Stimulated activated CD8-positive, alpha-beta memory T cell treated with anti-CD3 and anti-CD28 coated beads, Interleukin-12 subunit alpha, Interleukin-12 subunit beta, amount 100 ng/mL, for 1 hour (primary cell): ENCODE measurements at places on chromosomes 11 and 22.

DNA sequence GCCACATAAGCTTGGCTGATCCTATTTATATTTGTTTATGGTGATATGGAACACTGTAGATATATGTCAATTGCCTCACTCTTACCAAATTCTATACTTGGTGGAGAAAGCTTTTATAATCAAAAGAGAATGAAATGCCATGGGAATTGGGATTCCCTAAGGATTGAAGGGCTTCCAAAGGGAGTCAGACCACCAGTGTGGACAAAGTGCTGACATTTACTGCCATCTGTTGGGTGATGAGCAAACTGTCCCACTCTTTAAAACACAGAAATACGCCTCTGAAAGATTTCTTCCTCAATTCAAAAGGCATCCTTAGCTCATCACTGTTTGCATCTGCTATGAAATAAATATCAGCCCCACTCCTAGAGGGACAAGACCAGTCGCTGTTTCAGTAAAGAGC, 7.1 kb downstream of the SLC1A2 start:
- DNase-seq, result no peak

DNA sequence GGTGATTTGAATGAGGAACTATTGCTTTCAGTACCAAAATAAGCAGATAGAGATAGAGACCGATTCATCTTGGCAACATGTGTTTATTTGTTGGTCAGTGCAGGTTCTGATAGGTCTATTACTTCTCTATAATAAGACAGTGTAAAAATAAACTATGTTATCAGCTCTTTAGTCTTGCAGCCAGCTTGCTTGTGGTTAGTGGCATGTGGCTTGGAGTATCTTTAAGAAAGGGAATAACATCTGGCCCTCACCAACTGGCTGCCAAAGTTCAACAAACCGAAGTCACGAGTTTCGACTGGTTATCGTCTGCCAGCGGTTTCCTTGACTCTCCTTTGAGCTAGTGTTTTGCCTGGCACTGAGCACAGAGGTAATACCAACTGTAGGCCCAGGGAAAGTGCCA, 71.8 kb downstream of the CTTN start:
- DNase-seq, result no peak

DNA sequence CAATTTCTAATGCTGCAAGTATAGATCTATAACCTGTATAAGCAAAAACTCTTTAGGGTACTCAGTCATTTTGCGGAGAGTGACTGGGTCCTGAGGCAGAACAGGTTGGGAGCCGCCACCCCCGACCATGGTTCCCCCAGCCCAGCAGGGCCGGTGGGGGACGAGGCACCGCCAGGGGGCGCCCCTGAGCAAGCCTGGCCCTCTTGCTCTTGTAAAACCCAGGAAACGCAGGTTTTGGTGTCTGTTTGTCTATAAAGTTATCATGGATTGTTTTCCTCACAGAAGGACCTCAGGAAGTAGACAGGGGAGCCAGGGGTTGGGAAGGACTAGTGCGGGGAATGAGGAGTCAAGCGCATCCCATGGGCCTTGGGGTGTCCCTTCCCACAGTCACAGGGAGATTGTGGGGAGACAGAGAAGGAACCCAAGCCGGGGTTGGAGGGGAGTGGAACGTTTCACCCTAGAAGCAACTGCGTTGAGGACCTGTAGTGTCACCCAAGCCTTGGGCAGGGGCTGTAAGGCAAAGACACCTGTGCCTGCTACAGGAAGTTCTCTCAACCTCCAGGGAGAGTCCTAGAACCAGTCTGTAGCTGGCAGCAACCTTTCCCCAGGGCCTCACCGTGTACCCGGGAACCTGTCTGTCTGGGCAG, 26.4 kb downstream of the KCTD17 start:
- peak; percentile 72 for DNase-seq

- no peak for DNase-seq
These were observed 15.9 kb downstream of the PRSS23 start for GRCh38 chr11:86816251-86816726.

GRCh38 chr22:28027453-28028448, 108.7 kb upstream of the PITPNB start:
- no peak for DNase-seq

GRCh38 chr11:113365895-113366294, 21.7 kb upstream of the ANKK1 start:
- DNase-seq, result no peak

- no peak for DNase-seq
These were observed 30.3 kb upstream of the MYEOV start for GRCh38 chr11:69263736-69264052.

- DNase-seq, result no peak
These were observed 13.2 kb upstream of the PARVG start for GRCh38 chr22:44167501-44167900.

GRCh38 chr22:19719050-19719482, 4.3 kb upstream of the GP1BB start:
- DNase-seq, result no peak

GRCh38 chr11:34165786-34166555, 60.5 kb downstream of the NAT10 start:
- DNase-seq, result no peak

GRCh38 chr11:12185106-12185690, 74.8 kb downstream of the MICAL2 start:
- DNase-seq, result no peak

GRCh38 chr22:36303874-36304273, 50.9 kb downstream of the APOL1 start:
- no peak for DNase-seq

- DNase-seq, result no peak
These were observed 6.8 kb downstream of the PYGM start for GRCh38 chr11:64753019-64753379.

DNA sequence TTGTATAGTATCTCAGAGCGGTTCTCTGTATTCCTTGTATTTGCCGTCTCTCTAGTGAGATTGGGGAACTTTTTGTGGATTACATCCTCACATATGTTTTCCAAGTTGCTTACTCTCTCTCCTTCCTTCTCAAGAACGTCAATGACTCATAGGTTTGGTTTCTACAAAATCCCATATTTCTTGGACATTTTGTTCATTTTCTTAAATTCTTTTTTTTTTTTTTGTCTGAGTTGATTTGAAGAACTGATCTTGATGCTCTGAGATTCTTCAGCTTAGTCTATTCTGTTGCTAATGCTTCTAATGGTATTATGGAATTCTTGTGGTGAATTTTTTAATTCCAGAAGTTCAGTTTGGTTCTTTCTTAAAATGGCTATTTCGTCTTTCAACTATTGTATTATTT, 28.4 kb upstream of the SLN start:
- no peak for DNase-seq

GRCh38 chr11:46291441-46292150, 14.1 kb downstream of the CREB3L1 start:
- no peak for DNase-seq

- no peak for DNase-seq
These were observed 2.9 kb downstream of the MICAL2 start for GRCh38 chr11:12113294-12113693.

- no peak for DNase-seq
These were observed 72.9 kb upstream of the LMO1 start for GRCh38 chr11:8336356-8337129.

GRCh38 chr22:22030493-22031182, 48.1 kb upstream of the TOP3B start:
- DNase-seq, result no peak

- DNase-seq, result no peak
These were observed 36.7 kb downstream of the SERPIND1 start for GRCh38 chr22:20810645-20811044.

DNA sequence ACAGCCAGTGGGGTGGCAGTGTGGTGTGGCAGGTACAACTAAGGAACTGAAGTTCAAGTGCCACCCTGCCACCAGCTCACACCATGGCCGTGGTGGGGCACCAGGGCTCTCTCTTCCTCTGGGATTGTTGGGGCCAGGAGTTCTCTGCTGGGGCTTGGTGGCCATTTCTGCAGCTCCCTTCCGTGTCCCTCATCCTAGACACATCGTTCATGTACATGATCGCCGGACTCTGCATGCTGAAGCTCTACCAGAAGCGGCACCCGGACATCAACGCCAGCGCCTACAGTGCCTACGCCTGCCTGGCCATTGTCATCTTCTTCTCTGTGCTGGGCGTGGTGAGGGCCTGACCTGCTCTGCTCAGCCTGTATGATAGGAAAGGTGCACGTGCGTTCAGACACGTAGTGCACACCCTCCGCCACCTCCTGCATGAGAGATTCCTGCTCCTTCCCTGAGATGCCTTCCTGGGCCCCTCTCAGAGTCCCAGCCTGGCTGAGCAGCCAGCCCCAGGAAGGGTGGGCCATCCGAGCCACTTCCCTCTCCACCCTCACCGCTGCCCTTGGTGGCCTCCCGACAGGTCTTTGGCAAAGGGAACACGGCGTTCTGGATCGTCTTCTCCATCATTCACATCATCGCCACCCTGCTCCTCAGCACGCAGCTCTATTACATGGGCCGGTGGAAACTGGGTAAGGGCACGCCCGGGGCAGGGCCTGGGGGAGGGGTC, 7.3 kb upstream of the TAGLN start:
- no peak for DNase-seq

DNA sequence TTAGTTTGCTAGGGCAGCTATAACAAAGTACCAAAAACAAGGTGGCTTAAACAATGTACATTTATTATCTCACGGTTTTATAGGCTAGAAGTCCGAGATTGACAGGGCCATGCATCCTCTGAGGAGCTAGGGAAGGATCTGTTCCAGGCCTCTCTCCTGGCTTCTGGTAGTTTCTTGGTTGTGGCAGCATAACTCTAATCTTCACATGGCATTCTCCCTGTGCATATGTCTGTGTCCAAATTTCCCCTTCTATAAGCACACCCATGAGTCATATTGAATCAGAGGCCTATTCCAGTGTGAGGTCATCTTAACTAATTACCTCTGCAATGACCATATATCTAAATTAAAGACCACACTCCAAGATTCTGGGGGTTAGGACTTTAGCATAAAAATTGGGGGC, 31.3 kb upstream of the MMP13 start:
- DNase-seq, result no peak

GRCh38 chr11:114170226-114170625, 110.7 kb downstream of the ZBTB16 start:
- DNase-seq, result no peak

GRCh38 chr11:77122576-77123212, 5.4 kb upstream of the MYO7A start:
- DNase-seq, result no peak

DNA sequence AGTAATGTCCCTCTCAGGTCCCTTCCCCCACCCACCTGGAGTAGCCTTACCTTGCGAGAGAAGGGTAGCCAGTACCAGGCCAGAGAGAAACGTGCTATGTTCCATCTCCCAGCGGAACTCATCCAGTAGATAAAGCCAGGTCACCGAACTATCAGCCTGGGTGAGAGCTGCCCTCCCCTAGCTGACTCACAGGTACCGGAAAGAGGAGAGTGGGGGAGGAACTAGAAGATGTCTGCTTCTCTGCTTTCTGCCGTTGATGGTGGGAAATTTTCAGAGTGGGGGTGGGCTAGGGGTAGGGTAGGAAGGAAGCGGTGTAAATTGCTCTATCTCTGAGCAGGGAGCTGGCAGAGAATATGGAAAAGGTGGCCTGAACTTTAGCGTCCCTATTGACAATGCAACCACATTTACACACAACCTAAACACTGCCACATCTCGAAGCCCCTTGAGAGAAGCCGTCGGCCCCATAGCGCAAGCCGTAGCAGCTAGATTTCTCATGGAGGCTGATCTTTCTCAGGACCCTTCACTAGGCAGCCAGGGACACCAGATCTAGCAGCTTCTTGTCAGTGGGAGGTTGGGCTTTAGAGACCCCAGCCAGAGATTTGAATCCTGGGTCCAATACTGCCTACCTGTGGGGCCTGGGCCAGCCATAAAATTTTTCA, at the start of gene CD3D:
Gene CD3D, minus strand, starts transcription at position 203 of the 659 bp plus-strand sequence. Its CDS starts 98 bp downstream, at position 105.
- DNase-seq, result peak; percentile 52

GRCh38 chr11:110873975-110874374, 161.7 kb upstream of the ARHGAP20 start:
- DNase-seq, result no peak

- DNase-seq, result no peak
These were observed 1.0 kb downstream of the VWCE start for GRCh38 chr11:61293867-61294716.

DNA sequence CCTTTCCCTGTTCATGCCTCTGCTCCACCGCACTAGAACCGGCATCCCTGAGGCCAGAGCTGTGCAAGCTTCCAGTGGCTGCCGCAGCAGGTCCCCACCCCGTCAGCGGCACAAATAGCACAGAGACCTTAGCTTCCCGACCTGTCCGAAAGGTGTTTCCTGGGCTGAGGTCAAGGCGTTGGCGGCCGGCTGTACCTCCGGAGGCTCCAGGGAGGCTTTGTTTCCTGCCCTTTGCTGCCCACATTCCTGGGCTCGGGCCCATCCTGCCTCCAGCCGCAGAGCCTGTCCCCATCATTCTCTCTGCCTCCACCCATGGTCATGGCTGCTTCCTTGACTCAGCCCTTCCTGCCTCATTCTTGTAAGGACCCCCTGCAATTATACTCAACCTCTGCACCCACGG, 31.2 kb downstream of the ARHGAP8 start:
- no peak for DNase-seq

- no peak for DNase-seq
These were observed 546.5 kb upstream of the ANO5 start for GRCh38 chr11:21646351-21646750.

DNA sequence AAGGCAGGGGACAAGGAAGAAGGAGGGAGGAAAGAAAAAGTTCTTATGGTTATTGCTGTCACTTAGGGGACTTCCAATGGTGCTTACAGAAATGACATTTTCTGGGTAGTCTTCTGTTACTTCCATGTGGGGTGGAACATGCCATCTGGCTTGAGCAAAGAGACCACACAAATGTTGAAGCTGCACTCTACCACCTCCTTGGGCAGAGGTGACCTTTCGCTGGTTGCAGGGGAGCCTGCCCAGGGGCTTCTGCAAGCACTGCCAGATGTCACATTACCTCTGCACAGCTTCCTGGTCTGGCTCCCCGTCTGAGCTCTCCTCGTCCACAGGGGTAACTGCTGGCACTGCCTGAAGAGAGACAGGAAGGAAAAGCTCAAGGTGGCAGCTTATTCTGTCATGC, 32.6 kb upstream of the APOA1 start:
- DNase-seq, result no peak

- no peak for DNase-seq
These were observed 63.8 kb downstream of the SC5D start for GRCh38 chr11:121356357-121356756.

GRCh38 chr22:37225481-37225880, 13.2 kb upstream of the SSTR3 start:
- DNase-seq, result no peak

DNA sequence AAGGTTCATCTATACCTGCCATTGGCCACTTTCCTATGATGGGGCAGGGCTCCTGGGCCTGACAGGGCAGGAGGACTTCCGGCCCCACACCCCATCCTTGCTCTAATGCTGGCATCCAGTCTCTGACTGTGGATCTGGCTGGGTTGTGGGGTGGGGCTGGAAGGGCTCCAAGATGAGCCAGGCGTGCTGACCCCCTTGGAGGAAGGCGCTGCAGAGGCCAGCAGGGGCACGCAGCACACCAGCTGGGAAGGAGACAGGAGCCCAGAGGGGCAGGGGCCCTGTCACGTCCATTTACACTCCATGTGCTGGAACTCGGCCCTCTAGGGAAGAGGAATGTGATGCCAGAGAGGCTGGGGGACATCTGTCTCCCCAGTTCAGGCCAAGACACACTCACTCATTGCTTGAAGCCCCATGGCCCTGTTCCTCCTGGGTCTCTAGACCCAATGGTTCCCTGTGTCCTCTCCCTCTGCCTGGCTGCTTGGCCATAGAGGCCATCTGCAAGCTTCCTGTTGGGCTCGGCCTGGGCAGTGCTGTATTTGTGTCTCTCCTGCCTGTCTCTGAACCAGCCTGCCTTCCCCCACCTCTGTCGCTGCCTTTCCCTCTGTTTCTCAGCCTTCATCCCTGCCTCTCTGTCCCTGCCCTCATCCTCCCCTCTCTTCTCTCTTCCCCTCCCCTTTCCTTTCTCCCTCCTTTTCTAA, 67.5 kb upstream of the NECTIN1 start:
- no peak for DNase-seq
